ENCODE measurements at places on chromosomes 5 and 9.

DNA sequence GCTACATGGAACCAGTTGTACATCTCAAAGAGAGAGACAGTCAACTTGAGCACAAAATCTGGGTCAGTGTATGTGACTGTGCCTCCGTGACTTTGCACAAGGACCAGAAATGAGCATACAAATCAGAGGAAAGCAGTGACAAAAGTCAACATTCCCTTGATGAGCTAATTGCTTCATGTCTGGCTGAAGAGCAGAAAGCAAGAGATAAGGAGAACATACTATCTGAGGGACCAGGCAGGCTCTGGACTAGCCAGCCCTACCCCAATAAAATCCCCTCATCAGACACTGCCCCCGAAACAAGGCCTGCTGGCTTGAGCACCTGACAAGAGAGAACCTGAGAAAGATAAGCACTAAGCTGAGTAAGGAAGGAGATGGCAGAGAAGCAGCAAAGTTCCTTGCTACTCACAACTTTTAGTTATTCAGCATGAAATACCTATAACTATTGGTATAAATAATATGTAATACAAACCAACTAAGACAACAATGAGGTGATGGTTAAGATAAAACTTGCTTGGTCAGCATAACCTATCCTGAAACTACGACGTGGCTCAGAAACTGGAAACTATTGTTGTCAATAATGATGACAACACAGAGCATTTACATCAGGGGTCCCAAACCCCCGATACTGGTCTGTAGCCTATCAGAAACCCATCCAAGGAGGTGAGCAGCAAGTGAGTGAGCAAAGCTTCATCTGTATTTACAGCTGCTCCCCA, 9.5 kb downstream of the SIL1 start:
- DNase-seq: no peak

DNA sequence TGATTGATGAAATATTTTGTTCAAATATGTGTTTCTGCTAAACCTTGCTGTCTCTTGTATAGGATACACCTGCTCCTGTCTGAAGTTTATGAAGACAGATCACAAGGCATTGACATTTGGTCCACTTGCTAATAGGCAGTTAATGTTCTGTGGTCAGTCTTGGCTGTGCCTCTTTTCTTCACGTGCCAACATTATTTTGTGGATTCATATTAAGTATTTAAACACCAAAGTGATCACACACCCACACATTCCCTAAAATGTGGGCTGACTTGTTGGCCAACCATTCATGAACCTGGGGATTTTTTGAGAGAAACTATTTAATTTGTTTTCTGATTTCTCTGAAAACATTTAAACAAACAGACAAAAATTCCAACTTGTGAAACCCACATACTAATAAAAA, 33.7 kb downstream of the ZNF462 start:
- no peak for DNase-seq

DNA sequence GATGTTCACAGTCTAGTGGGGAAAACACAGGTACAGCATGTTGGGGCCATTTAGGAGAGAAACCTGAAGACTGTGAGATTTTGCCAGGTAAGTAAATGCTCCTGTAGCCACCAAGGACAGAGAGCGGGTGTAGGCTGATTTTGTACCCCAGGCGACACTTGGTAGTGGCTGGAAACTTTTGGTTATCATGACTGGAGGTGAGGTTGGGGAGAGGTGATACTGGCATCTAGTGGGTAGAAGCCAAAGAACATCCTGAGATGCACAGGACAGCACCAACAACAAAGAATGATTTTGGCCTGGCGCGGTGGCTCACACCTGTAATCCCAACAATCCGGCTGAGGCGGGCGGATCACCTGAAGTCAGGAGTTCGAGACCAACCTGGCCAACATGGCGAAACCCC, 38.8 kb upstream of the PWWP2A start:
- DNase-seq: no peak

- DNase-seq: no peak
Observed at GRCh38 chr9:70607329-70607728, 192.9 kb upstream of the KLF9 start.

DNA sequence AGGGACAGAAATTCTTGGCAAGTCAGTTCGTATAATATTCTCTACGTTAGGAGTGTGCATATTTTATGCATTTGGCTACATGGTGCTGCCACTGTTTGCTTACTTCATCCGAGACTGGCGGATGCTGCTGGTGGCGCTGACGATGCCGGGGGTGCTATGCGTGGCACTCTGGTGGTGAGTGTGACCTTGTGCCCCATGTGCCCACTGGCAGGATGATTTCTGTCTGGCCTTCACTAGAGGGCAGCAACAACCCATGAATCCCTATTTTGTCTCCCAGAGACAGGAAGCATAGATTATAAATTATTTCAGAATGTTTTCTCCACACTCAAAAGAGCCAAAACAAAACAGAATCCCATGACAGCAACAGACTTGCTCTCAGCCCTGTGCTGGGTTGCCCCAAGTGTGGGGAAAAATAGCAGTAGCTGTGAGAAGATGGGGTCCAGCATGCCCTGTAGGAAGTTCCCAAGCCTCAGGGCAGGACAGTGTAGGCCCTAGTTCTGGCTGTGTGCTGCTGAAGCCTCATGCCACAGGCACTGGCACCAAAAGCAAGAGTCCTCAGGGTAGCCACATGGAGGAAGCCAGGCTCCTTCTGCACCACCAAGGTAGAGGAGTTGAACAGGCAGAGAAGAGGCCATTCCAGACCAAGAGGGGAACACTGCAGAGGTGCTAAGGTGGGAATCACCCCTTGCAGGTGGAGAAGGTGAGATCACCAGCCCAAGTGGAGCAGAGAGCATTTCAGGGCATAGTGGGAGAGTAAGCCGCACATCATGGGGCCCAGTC, 16.0 kb downstream of the SLC22A5 start:
- peak; percentile 30 for DNase-seq

DNA sequence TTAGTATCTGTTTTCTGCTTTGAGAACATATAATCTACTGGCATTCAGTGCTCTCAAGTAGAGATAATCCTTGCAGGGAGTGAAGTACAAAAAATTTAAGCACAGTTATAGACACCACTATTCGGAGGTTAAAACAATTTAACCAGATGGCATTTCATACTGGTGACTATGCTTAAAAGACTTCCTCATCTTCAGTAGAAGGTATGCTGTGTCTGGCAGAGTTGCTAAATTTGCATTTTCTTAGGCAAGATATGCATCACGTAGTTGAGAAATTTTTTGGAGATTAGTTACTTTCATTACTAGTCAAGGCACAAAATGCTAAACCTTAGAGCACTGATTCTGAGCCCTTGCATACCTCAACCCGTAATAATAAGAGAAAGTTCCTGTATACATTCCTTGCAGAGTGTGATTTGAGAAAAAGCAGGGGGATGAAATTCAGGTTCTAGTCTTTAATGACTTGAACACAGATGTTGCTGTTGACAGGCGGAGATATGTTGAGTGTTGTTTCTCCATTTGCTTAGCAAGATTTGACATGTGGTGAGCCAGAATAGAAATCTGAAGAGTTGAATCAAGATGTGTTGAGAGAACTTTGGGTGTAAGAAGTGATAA, 70.8 kb upstream of the STARD4 start:
- DNase-seq: no peak

DNA sequence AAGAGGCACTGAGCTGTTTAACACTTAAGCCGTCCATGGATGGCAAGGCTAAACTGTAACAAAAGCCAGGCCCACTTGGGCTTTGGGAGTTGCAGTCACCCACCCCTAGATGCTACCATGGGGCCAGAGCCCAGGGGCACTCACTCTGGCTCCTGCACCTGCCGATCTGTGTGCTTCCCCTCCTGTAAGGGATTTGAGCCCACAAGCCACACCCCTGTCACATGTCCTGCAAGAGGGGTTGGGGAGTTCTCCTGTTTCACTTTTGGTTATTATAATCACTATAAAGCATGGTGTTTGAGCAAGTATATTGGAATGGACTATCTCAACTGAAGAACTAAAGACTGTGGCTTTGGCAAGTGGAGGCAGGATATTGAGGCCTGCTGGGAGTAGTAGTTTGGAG, 14.0 kb upstream of the GPR151 start:
- DNase-seq: no peak

- no peak for DNase-seq
Observed at GRCh38 chr9:106419829-106420228, 443.1 kb upstream of the ZNF462 start.

DNA sequence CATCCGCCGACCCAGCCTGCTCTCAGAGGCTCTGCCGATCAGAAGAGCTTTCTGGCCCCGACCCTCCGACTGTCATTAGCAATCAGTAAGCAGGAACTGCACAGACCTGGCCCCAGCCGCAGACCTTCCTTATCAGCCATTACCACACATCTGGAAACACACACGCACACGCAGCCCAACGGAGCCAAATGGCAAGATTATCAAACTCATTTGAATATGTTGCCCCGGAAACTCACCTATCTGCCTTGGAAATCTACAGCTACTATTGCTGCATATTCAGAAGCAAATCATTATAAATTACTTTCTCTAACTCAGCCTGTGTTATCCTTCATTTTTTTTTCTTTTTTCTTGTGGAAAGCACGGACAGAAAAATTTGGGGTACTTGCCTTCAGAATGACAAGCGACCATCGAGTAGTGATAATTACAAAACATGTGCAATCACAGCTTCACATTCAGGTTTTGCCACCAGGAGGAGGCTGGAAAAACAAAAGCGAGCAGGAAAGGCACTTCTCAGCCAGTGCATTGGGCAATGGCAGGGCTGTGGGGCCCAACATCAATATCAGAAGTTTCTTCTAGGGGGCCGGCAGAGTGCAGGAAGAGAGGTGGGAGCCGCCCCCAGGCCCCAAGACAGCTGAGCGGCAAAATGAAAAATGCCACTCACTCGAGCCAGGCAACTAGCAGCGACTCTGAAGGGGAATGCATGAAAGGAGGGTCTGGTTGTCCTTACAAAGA, 122.3 kb downstream of the VAV2 start:
- no peak for DNase-seq

DNA sequence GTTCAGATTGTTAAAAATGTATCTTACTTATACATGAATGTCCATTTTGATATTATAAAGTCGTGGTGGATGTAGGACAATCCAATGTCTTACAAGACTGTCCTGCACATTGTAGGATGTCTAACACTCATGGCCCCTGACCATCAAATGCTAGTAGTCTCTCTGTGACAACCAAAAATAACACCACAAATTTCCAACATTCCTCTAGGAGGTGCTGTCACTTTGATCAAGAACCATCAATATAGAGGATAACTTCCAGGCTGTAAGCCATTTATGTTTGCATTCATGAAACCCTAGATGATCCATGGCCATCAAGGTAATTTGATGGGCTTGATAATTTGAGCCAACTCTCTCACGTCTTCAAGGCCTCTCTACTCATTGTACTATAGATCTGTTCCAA, 20.5 kb upstream of the ZFR start:
- no peak for DNase-seq

GRCh38 chr9:127316586-127317323, 52.2 kb downstream of the GARNL3 start:
- no peak for DNase-seq

- DNase-seq: no peak
Observed at GRCh38 chr9:123131258-123131657, 97.8 kb downstream of the GPR21 start.

DNA sequence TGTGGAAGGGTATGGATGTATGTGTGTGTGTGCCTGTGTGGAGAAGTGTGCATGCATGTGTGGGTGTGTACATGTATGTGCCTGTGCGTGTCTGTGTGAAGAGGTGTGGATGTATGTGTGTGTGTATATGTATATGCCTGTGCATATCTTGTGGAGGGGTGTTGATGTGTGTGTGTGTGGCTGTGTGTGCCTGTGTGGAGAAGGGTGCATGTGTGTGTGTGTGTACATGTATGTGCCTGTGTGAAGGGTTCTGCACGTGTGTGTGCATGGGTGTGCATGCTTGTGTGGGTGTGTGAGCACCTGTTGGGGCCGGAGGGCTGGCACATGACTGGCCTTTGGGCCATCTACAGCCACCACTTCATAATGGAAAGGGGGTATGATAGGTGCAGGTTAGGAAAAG, 291.4 kb downstream of the IRX2 start:
- no peak for DNase-seq

DNA sequence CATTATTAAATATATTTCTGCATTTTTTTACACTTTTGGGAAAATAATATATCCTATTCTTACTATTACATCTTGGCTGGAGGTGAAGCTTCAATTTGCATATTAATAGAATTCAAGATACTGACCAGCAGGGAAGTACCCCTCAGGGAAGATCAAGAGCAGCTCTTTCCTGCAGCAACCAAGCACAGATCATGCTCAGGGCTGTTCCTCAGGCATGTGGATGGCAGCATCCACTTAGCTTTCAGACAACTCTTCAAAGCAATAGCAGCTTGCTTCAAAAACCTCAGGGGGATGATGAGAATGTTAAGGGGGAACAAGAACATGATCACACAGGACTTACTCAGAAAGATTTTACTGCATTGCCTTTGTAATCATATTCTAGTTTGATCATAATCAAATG, 731.8 kb downstream of the SEMA5A start:
- no peak for DNase-seq

- no peak for DNase-seq
Observed at GRCh38 chr9:18849270-18849669, 183.7 kb downstream of the SAXO1 start.

- no peak for DNase-seq
Observed at GRCh38 chr9:14021871-14022525, 291.9 kb downstream of the NFIB start.

- DNase-seq: no peak
Observed at GRCh38 chr5:143102411-143102810, 301.1 kb downstream of the NR3C1 start.

DNA sequence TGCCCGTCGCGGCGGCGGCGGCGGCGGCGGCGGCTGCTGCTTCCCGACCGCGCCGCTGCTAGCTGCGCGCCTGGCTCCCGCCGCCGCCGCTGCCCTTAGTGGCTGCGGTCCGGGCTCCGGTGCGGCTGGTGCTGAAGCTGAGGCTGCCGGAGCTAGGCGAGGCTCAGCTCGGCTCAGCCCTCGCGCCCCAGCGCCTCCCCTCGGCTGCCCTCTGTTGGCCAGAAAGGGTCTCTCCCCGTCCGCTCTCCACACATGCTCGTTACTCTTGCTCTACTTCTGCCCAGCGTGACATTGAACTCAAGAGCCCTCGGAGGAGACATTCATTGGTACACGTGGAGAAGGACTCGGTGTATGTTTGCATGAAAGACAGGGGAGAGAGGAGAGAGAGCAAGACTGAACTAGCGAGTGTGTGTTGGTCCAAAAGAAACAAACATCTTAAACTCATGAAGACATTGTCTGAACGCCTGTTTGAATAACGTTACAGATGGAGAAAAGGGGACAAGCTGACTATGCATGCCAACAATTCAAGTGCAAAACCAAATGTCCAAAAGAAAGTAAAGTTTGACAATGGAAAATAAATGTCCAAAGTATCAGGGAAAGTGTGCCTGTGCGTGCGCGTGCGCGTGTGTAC, at the start of gene HCN1:
Gene HCN1 (minus strand): TSS at position 175 of the 631 bp plus-strand sequence.
- DNase-seq: peak; percentile 69

DNA sequence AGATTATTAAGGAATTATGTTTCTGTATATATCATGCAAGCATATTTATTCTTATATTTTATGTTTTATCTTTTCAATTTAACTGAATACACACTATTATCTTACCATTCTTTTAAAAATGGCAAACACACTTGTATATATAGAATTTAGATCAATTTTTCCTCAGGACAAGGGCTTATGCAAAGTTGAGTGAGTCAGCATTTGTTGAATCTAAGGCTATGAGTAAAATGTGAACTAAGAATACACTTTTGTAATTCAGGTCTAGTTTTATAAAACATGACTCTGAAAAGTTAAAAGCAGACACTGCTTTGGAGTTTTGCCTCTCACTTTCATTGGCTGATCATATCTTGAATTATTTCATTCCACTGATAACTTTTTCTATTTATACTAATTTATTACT, 127.8 kb downstream of the FOCAD start:
- DNase-seq: no peak

Measured in NCI-H1436 (cell line).